ENCODE measurements at places on chromosomes 5 and 9.

DNA sequence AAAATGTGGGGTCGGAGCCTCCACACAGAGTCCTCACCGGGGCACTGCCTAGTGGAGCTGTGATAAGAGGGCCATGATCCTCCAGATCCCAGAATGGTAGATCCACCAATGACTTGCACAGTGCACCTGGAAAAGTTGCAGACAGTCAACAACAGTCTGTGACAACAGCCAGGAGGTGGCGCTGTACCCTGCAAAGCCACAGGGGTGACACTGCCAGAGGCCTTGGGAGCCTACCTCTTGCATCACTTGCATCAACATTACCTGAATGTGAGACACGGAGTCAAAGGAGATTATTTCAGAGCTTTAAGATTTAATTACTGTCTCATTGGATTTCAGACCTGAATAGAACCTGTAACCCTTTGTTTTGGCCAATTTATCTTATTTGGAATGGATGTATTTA is 614.1 kb upstream of the CDH9 start:
- DNase-seq: no peak

DNA sequence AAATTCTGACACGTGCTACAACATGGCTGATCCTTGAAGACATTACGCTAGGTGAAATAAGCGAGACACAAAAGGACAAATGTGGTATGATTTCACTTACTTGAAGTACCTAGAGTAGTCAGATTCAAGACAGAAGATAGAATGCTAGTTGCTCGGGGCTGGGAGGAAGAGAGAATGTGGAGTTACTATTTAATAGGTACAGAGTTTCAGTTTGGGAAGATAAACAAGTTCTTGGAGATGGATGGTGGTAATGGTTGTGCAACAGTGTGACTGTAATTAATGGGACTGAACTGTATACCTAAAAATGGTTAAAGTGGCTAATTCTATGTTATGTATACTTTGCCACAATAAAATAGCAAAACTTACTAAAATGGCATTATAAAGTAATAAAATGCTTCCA is 34.4 kb downstream of the PAM start:
- no peak for DNase-seq

DNA sequence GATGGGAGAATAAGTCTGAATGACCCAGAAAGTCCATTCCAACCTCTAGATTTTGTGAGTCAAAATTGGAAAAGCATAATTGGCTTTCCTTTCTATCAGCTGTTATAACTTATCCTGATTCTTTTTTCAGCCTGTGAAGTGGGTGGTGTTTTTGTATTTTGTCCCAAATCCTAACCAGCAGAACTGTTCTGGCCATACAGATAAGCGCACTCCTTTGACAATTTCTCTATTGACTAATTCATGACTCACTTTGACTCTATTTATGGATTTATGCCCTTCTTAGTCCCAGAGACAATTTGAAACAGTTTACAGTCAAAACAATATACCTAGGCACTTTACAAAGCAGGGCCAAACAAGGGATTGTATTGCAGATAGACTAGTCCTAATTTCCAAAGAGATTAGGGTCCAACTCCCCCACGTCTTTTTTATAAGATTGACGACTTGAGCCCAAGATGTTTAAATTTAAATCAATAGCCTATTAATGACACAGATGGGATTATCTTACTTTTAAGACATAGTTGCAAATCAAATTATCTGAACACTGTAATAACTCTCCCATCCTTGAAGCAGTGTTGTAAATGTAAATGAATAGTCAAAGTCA is 301.7 kb upstream of the SEMA6A start:
- no peak for DNase-seq

- no peak for DNase-seq
Observed at GRCh38 chr9:85432599-85432998, 309.2 kb downstream of the AGTPBP1 start.

DNA sequence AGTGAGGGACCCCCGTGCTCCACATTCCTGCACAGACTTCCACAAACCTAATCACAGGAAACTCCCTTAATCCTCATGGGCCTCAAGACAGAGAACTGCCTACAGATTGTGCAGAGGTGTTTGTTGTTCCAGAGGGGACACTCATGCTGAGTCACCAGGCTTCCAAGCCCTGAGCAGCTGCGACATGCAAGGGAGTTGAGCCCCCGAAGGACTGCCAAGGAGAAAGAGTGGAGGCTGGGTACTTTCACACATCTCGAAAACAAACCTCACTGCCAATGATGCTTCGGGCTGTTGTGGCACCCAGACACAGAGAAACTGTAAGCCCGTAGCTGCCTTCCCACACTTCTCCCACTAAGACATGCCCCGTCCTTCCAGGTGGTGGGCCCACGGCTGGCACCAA is 480.8 kb downstream of the CDH12 start:
- DNase-seq: peak; percentile 51

Measured in fibroblast of upper back skin (primary cell).